Activated CD4-positive, alpha-beta T cell treated with anti-CD3 and anti-CD28 coated beads, Interleukin-2, amount 50 U/mL, for 4 hours (primary cell): ENCODE measurements at places on chromosomes 12 and 14.

- DNase-seq = no peak
These were observed 81.4 kb downstream of the BBS10 start for GRCh38 chr12:76266797-76267196.

DNA sequence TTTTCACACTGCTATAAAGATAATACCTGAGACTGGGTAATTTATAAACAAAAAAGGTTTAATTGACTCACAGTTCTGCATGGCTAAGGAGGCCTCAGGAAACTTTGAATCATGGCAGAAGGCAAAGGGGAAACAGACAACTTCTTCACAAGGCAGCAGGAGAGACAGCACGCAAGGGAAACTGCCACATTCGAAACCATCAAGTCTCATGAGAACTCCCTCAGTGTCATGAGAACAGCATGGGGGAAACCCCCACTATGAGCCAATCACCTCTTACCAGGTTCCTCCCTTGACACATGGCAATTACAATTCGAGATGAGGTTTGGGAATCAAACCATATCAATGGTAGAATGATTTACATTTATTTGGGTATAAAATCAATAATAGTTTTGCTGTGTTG is 558.5 kb downstream of the TMTC2 start:
- no peak for DNase-seq

GRCh38 chr12:72139411-72139810 is 132.8 kb upstream of the TRHDE start:
- no peak for DNase-seq

DNA sequence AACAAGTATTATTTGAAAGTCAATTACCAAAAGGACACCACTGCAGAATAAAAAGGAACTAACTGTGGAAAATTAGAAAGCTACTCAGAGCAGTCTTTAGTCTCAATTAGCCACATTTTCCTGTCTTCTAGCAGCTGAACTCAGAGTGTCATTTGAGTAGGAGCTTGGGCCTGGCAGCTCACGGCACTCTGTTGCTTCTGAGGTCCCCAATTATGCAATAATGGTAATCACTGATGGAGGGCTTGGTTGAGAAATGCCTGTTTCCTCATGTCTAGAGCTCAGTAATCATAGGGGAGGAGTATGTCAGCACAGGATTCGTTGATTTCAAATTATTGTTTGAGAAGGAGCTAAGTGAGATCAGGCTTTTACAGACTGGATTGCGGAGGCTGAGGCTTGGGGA is 108.6 kb downstream of the VRK1 start:
- no peak for DNase-seq

DNA sequence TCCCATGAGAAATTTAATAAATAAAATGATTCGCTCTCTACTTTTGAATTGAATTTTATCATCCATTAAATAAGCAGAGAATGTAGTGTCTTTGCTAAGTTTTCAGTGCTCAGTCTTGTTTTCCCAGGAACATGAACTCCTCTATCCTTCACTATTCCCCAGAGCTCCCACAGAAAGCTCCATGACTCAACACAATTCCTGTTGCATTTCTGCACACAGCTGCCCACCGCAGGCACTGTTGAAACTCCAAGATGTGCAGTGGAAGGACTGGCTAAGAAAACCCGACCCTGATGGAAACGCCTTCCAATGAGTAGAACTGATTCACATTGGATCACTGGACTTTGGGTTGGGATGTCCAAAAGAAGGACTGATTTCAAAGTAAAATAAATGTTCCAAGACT is 202.4 kb upstream of the AMIGO2 start:
- no peak for DNase-seq

- no peak for DNase-seq
These were observed 292.9 kb downstream of the BMP4 start for GRCh38 chr14:53663709-53664108.

DNA sequence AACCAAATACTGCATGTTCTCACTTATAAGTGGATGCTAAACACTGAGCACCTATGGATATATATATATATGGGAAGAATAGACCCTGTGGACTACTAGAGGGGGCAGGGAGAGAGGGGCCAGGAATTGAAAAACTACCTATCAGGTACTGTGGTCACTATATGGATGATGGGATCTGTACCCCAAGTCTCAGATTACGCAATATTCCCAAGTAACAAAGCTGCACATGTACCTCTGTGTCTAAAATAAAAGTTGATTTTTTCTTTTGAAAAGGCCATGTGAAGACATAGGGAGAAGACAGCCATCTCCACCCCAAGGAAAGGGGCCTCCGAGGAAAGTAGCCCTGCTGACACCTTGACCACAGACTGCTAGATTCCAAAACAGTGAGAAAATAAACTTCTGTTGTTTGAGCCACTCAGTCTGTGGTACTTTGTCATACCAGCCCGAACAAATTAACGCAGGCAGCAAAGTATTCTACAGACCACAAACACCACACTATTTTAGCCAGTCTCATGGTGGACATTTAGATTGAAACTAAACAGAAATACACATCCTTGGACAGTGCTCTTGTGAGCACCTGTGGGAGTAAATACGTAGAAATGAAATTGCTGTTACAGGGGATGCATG is 197.1 kb downstream of the EFCAB11 start:
- DNase-seq = no peak
